T follicular helper cell (primary cell): ENCODE measurements at places on chromosomes 12 and 14.

GRCh38 chr12:27575762-27576118 lies 51.7 kb downstream of the PPFIBP1 start:
- no peak for DNase-seq

DNA sequence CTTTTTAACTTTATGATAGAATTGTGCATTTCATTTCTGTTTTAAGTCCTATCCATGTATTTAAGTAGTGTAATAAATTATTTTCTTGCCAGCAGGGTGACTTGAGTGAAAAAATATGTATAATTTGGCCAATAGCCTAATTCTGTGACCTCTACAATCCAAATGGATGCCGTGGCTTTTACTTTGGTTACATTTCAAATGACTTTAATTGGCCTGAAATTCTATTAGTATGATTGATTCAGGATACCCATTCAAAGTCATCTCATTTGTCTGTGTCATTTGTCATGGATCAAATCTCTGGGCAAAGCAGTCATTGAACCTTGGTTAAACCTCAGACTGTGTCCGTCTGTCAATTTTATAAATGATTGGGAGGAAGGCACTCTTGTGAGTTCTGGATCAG lies 29.6 kb downstream of the CRADD start:
- DNase-seq, result no peak

DNA sequence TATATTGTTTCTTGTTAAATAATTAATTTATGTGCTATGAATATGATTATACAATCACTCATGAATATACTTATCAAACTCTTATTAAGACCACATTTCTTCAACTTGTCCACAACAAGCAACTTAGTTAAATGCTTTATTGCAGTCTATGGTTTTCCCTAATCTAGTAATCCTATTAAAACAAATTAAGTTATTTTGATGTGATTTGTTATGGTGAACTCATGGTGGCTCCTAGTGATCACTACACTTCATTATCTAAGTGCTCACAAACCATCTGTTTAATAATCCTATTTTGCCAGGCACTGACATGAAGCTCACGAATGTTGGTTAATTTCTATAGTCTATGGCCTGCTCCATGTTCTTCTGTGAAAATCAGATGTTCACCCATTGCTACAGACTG lies 42.9 kb downstream of the INSM2 start:
- DNase-seq, result no peak

DNA sequence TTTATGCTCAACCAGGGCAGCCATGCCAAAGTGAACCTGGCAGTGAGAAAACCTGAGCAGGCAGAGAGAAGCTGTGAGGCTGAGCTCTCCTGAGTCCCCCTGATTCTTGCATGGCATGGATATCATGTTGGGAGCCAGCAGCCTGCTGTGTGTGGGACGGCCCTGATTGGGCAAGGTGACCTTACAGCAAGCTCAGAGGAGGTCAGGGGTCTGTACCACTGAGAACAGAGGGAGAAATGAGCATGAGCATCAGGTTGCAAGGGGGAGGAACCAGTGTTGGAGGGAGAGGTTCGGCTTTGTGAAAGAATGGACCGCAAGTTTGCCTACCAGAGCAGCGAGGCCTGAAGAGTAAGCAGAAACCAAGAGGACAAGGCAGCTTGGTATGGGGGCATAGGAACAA lies 59.1 kb upstream of the PTGR2 start:
- no peak for DNase-seq

DNA sequence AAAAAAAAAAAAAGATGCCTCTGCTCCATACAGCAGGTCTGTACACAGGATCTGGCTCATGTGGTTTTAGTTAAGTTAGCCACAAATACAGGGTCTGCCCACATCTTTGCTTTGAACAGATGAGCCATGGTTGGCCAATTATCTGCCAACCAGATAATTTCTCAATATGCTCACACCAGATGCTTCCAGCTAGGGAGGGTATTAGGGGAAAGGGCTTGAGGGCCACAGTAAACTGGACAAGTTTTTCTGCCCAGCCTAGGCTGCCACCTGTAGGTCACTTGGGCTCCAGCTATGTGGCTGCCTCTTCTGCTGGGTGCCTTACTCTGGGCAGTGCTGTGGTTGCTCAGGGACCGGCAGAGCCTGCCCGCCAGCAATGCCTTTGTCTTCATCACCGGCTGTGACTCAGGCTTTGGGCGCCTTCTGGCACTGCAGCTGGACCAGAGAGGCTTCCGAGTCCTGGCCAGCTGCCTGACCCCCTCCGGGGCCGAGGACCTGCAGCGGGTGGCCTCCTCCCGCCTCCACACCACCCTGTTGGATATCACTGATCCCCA lies 776 bp downstream of the RDH5 start:
- DNase-seq, result no peak

DNA sequence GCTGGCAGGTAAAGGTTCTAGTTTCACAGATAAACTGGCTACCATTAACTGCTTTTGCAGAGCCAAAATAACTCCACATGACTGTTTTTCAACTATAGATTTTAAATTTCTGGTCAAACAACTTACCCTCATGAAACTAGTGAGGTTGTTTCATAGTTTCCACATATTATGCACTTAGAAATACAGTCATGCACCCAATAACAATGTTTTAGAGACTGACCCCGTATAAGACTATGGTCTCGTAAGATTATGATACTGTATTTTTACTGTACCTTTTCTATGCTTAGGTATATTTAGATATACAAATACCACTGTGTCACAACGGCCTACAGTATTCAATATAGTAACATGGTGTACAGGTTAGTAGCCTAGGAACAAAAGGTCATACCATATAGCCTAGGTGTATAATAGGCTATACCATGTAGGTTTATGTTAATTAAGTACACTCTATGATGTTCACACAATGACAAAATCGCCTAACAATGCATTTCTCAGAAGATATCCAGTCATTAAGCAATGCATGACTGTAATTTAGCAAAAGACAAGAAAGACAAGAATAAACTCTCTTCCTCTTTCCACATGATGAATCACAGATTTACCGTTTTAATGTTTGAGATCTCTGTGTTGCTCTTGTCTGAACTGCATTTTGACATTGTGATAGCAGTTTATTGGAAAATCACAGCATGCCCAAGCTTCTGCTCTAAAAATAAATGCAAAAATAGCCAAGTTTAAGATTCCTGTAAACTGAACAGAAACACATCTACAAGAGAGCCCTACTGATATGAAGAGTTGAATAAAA lies 17.1 kb downstream of the DICER1 start:
- DNase-seq, result no peak

GRCh38 chr14:99231161-99231849 lies 40.7 kb downstream of the BCL11B start:
- no peak for DNase-seq
